ENCODE measurements at places on chromosomes 1 and 21. TPM values are rescaled to one million over a fixed set of nuclear protein-coding genes. Genes with fewer than 3 reads are reported as not detected.

Gene TNFRSF9
- total RNA-seq, result under 0.01 TPM

Gene SLC1A7
- total RNA-seq, result under 0.01 TPM

Gene TSSK3
- 1.8 TPM for total RNA-seq

Gene SMPDL3B
- under 0.01 TPM for total RNA-seq

Gene F13B
- under 0.01 TPM for total RNA-seq

Gene AMY1C
- not detected for total RNA-seq

Gene BATF3
- total RNA-seq, result 0.59 TPM

Gene IRF6
- total RNA-seq, result under 0.01 TPM

Gene HSD3B2
- total RNA-seq, result not detected

Data from osteoblast (primary cell).